ENCODE measurements at places on chromosomes 3 and 15.

DNA sequence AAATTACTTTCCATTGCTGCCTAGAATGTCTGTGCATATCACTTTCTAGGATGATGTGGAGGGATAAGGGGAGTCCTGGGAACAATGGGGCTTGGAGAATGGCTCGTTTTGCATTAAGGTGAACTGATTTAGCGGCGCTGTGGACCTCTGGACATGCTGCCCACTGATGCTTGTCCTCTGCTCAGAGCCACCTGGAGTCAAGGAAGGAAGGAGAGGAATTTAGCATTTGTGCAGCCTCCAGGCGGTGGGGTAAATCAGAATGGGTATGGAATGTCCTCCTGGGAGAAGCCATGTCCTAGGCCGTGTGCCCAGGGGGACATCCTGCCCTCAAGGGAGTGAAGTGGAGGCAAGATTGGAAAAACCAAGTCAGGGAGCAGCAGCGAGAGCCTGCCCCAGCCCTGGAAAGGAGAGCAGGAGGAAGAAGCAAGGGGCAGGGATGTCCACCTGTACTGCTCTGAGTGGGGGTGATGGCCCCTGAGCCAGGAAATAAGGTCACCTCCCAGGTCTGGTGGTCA lies 37.8 kb downstream of the KY start:
- no peak for DNase-seq

GRCh38 chr3:30786365-30786764 lies 108.1 kb downstream of the GADL1 start:
- no peak for DNase-seq

GRCh38 chr3:16472593-16472992 lies 40.9 kb downstream of the RFTN1 start:
- DNase-seq, result no peak

DNA sequence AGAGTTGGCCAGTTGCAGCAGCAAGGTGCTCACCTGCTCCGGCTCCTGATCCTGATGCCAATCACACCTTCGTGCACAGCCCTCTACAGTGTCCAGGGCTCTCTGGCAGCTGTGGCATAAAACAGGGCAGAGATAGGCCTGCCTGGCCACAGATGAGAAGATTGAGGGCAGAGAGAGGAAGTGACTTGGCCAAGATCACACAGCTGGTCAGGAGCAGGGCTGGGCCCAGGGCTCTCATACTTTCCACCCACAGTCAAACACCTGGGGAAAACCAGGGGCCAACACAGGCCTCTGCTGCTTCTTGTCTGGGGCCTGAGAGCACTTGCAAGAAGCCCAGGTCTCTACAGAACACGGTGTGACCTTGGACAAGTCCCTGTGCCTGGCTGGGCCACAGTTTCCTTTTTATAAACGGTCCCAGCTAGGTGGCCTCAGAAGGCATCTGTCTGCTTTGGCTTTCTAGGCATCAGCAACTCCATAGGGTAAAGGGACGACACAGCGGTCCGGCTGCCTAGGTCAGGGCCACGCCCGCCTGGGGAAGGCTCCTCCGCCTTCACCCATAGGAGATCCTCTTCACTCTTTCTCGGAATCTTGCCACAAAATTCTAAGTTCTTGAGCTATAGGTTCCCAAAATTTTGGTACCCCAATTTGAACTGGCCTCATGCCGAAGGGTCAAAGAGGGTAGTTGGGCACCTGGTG lies 3.1 kb downstream of the ATP2B2 start:
- no peak for DNase-seq

DNA sequence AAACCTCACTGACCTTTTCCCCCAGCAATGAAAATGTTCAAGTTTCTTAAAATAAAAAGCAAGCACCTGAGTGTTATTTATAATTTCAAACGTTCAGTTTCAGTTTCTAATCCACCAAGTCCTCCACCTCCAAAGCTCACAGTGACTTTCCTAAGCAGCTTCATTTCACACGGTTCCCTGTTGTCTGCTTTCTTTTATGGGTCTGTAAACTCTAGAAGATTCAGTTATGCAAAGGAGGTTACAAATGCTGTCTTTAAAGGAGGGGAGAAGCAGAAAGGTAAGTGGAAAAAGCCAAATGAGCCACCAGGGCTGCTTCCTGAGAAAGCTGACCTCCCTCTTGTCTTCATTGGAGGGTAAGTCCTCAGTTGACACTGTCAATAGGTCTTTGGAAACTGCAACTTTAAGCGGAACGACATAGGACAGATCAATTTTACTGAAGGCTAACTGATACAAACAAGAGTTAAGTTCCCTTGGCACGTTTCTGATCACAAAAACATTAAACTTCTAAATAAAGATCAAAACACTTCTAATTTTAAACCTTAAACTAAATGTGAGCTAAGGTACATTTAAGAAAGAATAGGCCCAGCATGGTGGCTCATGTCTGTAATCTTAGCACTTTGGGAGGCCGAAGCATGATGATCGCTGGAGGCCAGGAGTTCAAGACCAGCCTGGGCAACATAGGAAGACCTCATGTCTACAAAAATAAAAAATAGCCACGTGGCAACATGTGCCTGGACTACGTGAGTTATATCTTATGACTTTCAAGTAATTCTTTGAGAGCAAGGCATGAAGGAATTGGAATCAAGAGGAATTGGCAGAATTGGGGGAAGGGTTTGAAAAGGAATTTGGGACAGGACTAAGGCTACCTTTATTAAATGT lies 151.9 kb upstream of the UBE2E1 start:
- no peak for DNase-seq

GRCh38 chr15:51205050-51205975 lies 110.6 kb upstream of the TNFAIP8L3 start:
- no peak for DNase-seq

GRCh38 chr15:98666841-98667240 lies 18.5 kb downstream of the IGF1R start:
- no peak for DNase-seq

DNA sequence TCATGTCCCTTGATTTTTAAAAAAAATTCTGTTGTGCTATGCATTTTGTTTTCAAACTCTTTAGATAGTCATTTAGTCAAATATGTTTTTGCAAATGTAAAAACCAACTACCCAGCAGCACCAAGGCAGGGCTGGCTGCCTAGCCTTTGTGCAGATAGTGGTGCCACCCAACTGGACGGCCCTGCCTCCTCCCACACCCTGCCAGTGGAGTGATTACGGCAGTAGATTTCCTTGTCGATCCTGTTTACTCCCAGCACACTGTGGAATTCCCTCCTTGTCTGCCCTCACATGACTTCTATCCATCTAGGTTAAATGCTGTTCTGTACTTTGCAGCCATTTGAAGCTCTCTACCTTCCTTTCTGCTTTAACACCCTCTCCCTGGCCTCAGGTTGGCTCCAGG lies 79.4 kb upstream of the PLXNA1 start:
- no peak for DNase-seq

DNA sequence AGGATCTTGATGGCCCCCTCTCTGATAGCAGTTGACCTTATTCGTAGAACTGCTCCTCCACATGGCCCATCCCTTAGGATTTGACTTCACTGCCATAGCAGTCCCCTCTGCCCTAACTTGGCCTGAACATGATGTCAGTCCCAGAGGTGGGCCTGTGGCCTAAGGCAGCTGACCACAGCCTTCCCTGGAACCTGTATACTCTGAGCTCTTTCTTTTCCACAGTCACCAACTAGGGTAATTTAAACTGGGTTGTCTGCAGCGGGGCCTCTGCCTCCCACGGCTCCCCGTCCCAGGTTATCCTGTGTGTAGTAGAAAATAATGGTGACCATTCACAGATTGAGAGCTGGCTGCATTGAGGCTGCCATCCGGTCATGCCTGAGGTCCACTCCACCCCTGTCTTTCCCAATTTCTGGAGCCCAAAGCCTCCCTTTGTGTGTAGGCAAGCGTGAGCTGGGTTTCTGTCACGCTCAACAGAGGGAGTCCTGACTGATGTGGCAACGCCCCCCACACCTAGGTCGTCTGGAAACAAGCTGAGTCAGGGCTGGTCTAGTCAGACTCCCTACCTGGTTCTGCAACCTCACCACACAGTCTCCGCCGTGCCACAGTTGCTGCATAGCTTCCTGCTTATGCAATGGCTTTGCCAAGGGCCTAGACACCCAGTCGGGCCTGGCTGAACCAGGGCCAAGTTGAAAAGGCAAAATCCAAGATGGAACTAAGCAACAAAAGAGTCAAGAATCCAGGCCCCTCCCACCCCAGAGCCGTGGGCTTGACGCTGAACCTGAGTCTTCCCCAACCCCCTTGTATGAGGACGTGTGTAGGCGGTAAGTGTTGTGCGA lies 284.5 kb downstream of the XXYLT1 start:
- DNase-seq, result no peak

DNA sequence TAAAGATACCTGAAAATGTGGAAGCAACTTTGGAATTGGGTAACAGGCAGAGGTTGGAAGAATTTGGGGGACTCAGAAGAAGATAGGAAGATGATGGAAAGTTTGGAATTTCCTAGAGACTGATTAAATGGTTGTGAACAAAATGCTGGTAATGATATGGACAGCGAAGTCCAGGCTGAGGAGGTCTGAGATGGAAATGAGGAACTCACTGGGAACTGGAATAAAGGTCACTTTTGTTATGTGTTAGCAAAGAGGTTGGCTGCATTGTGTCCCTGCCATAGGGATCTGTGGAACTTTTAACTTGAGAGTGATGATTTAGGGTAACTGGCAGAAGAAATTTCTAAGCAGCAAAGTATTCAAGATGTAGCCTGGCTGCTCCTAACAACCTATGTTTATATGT lies 13.0 kb downstream of the MITF start:
- DNase-seq, result no peak

DNA sequence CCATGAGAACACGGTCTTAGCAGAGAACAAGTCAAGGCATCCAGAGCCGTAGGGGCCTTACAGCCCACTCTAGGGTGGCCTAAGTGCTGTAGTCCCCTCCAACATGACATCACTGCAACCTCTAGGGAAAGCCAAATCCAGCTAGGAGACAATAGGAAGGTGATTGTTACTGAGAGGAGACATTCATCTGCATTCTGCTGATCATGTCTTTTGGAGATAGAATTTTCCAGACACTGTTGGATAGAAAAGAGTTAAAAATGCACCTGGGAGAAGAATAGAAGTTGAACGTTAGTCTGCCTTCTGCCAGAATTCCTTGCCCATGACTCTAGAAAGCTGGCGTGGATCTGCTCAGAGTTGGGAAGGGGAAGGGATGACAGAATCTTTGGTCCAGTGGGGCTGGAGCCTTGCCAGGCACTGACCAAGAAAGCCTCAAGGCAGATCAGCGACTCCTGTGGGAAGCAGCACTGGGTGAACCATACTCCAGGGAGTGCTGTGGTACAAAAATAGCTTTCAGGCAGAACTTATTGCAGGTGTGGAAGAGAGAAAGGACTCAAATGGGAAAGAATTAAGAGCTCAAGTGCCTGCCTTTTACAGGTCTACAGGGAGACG lies 44.8 kb upstream of the RAF1 start:
- no peak for DNase-seq

DNA sequence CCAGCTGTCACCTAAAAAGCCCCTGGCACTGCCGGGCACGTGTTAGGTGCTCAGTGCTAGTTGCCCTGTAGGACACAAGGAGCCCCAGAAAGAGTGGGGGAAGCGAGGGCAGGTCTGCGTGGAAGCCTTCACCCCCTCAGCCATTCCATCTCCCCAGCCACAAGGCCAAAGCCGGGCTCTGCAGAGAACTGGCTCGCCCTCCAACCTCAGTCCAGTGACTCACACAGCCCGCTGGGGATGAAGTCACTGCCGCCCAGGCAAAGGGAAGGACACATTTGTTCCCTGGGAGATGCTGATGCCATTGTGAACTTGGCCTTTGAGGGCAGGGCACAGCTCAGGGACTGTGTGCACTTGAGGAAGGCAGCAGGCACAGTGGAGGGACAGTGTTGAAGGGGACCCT lies 48.1 kb downstream of the IQSEC1 start:
- DNase-seq, result no peak

DNA sequence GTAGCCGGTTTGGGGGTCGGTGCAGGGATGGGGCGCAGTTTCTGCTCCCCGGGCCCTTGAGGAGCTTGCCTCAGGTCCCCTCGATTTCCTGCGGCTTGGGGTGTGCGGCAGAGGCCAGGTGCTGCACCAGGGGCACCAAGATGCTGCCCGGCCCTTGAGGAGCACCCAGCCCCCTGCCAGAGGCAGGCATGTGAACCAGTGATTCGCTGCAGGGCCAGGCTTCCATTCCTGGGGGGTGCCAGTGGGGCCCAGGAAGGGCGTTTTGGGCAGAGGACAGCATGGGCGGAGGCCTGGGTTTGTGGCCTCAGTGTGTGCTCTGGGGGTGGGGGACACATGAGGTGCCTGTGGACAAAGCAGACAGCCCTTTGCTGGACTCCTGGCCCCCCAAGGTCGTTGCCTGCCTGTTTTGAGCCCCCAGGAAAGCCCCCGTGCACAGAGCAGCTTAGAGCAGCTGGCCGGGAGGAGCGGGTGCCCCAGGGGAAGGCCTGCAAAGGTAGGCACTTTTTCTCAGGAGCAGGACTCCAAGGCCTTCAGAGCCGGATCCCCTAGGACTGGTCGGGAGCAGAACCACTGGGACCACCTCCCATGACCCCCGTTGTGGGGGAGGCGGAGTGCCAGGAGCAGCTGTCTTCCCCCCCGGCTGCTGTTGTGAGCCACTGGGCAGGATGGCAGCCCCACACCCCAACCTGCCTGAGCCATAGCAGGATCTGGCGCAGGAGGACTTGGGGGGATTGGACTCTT lies 1.6 kb downstream of the PLXNA1 start:
- no peak for DNase-seq

DNA sequence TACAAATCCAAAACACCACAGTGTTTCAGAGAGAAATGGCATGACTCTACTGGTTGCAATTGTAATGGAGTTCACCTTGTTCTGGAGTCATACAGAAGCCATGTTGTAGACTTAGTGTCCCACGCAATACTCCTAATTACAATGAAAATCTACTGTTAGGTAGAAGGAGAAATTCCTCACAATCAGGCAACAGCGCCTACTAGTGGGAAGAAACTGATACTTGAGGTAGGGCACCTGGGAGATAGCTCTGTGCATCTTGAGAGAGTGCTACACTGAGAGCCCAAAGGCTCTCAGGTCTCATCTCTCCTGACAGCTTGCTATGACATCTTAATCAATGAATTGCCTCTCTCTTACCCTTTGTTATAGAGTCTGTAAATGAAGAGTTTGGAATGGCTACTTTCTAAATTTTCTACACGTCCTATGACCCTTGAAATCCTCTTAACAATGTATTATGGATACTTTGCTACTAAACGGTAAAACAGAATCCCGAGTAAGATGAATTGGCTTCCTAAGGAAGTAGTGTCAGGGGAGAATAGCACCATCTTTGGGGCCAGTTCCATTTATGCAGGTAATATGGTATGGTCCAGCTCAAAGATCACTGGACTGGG lies 422.7 kb upstream of the TPRG1 start:
- peak; percentile 47 for DNase-seq

DNA sequence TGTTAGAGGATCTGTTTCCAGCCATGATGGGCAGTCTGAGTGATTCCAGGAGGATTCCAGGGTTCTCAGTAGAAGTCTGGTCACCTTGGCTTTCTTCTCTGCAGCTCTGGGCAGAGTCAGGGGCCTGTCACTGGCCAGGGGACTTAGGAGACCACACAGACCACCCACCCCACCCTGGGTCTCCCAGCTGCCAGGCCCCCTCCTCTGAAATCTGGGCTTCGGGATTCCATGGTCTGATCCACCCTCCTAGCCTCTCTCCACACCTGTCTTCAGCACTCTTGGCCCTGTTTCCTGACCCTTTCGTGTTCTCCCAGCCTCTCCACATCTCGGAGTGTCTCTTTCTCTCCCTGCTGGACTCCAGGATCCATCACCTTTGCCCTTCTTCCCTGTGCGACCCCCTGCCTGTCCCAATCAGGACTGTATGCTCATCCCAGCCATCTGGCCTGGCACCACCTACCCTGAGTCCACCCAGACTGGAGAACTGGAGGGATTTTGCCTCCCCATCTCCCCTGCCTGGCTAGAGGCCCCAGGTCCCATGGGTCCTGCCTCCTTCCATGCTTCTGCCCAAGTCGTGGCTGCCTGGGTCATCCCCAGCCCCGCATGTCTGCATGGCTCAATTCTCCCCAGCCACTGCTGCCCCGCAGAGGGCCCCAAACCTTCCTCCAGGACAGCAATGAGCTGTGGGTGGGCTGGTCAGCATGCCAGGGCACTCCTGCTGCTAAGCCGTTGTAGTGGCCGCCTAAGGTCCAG lies 34.3 kb downstream of the GOLGA6L10 start:
- DNase-seq, result no peak
